ENCODE measurements at places on chromosomes 3 and 15.

GRCh38 chr3:42720126-42720525, 17.5 kb upstream of the HHATL start:
- no peak for DNase-seq

- no peak for DNase-seq
Measured at GRCh38 chr3:120180731-120181412, 86.6 kb upstream of the GSK3B start.

- DNase-seq = no peak
Measured at GRCh38 chr3:43326891-43327581, 40.7 kb downstream of the SNRK start.

- no peak for DNase-seq
Measured at GRCh38 chr3:140223631-140224030, 288.6 kb downstream of the CLSTN2 start.

- DNase-seq = no peak
Measured at GRCh38 chr3:184305577-184305976, 6.5 kb downstream of the PSMD2 start.

DNA sequence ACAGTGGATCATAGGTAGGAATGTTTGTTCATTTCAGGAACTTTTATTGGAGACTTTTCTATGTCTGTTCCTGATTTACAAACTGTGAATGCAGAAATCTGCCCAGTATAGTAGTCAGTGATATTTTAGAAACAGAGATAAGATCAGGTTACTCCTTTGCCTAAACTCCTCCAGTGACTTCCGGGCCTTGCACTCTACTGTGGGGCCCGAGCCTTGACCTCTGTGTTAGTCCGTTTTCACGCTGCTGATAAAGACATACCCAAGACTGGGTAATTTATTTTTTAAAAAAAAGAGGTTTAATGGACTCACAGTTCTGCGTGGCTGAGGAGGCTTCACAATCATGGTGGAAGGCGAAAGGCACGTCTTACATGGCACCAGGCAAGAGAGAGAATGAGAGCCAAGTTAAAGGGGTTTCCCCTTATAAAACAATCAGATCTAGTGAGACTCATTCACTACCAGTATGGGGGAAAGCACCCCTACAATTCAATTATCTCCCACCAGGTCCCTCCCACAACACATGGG, 127.1 kb downstream of the DNAJB8 start:
- no peak for DNase-seq

DNA sequence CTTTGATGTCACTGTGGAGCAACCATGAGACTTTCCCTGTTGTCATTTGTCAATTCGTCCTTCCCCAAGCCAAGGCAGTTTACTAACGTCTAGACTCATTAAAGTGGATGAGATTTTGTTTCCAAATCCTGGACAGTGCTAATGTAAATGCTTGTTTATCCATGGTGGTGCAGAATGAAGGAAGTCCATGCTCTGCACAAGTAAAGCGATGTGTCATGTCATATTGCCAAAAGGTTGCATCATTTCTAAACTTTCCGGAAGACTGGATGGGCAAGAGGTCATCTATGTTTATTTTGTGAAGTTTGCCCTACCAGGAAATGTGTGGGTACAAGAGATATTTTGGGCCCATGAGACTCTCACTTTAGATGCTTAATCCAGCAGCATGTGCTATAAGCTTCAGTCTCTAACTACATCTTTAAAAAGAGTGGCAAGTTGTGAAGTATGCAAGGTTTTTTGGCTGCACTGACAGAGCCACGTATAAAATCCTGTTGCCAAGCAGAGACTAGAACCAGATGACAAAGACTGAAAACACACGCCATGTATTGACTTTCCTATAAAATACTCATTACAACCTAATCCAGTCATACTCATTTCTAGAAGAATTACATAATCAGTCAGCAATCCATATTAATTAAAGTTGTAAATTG, 72.1 kb upstream of the FNDC3B start:
- no peak for DNase-seq

DNA sequence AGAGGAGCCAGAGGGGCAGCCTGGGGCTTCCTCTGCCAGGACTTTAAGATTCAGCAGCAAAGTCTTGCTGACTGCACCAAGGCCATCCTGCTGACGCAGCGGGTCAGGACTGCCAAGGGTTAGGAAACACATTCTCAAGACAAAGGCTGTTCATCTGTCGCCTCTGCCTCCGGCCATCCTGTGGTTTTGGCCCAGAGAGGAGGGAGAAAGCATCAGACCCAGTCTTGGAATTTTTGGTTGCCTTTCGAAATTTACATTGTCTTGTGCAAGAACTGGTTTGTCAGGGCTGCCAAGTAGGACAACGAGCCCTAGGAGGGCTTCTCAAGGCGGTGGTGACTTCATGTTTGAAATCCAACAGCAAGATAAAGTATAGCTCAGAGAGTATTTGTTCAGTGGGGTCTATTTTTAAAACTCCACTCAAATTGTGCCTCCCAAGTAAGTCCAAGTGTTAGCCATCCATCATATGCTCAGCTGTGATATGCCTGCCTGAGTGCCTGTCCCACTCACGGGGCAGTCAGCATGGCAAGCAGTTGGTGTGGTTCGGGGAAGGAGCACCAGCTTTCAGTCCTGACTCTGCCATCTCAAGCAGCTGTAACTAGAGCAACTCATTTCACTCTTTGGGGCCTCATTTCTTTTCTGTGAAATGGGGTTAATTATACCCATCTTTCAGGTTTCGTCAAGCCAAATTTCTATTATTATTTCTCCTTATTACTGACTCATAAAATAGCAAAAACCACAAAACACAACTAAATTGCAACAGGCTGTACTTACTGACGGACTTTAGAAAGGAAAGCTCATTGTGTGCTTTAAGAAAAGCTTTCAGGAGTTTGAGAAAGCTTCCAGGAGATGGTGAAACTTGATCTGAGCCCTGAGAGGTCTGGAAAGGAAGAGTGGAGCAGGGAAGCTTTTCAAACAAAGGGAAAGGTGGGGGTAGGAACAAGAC, 42.4 kb upstream of the RHO start:
- DNase-seq = no peak

- no peak for DNase-seq
Measured at GRCh38 chr15:97081666-97082226, 751.2 kb downstream of the NR2F2 start.

DNA sequence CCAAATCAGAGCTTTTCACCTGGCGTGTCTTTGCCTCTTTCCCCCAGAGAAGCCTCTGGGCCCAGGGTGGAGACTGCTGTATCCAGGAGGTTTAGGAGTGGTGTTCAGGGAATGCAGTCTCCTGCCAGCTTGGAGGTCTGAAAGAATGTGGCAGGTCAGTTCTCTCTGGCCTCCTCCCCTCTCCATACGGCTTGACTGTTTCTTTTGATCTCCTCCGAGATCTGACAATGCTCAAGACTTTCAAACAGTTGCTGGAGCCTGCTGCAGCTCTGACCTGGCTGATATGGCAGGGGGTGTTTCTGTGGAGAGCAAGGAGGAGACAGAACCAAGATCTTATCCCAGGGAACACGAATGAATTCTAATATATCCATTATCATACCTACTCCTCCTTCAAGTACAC, 24.7 kb upstream of the TM4SF4 start:
- no peak for DNase-seq
